Ammon's horn (tissue), 1 donor: ENCODE measurements at places on chromosomes 5 and 9.

GRCh38 chr5:122391621-122392020 is 79.6 kb downstream of the SNCAIP start:
- no peak for DNase-seq

DNA sequence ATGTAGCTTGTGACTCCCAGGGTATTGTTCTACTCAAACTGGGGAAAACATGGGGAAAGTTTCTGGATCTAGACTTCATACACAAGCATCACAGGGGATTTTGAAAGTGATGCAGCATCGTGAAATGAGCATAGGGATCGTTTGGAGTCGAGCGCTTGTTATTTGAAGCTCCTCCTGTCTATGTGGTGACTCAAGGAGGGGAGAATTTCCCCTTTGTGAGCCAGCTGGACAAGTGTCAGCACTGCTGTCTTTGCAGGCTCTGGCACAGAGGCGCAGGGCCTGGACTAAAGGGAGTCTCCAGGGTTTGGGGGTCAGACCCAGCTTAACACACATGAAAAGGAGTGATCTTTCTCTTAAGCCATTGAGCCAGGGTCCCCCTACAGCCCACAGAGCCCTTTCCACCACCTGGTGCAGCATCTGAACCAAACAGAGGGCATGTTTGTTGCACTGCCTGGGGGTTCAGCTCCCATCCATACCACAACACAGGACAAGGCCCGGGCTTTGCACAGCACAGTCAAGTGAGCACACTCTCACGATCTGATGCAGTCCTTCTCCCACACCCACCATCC is 51.0 kb downstream of the IRF1 start:
- peak; percentile 61 for DNase-seq

DNA sequence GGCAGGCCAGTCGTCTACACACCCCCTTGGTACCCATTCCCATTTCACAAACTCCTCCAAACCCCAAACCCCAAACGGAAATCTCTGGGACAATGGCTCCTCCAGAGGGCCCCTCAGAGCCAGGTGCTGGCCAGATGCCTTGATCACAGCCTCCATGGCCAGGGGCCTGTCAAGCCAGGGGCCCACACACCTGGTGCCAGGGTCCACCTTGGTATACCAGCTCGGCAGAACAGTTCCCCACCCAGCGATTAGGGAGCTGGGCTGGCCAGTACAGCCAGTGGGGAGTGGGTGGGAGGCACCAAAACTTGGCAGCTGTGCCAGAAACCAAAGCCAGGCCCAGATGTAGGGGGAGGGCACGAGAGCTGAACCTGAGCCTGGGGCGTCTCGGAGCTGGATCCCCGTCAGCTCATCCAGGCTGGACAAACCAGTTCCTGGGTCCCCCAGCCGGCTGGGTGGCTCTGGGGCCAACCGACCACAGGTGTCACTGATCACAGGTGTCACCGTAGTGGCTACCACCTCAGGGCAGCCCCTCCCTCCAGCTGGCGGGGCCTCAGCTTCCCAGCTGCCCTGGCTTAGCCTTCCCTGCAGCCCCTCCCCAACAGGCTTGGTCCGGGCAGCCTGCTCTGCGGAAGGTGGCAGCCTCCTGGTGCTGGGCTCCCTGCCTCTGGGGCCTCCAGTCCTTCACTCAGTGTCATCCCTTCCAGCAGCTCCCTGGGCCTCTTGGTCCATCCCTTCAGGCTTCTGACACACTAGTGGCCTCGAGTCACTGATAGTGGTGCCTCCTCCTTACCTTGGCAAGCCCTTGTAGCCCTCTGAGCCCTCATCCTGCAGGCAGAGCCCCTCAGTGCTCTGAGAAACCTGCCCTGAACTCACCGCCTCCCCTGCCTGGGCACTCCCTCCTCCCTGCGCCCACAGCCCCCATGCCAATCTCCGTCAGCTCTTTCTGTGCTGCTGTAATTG is 6.6 kb upstream of the RMND5B start:
- no peak for DNase-seq

- DNase-seq = no peak
These were observed 291.4 kb upstream of the KLF4 start for GRCh38 chr9:107780960-107781359.

DNA sequence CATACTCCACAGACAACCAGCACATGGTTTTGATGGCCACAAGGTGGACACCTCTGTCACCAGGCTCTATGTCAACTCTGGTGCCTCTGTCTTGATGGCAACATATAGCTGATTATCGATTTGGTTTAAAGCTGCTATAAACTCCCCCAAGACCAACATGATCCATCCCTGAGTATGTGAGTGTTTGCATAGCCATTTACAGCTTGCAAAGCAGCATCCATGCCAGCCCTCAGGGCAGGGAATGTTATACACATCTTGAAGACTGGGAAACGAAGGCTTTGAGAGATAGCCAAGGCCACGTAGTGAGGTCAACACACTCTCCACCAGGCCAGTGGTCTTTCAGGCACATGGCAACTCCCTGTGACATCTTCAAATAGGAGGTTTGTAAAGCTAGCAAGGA is 40.3 kb upstream of the BRINP1 start:
- no peak for DNase-seq

DNA sequence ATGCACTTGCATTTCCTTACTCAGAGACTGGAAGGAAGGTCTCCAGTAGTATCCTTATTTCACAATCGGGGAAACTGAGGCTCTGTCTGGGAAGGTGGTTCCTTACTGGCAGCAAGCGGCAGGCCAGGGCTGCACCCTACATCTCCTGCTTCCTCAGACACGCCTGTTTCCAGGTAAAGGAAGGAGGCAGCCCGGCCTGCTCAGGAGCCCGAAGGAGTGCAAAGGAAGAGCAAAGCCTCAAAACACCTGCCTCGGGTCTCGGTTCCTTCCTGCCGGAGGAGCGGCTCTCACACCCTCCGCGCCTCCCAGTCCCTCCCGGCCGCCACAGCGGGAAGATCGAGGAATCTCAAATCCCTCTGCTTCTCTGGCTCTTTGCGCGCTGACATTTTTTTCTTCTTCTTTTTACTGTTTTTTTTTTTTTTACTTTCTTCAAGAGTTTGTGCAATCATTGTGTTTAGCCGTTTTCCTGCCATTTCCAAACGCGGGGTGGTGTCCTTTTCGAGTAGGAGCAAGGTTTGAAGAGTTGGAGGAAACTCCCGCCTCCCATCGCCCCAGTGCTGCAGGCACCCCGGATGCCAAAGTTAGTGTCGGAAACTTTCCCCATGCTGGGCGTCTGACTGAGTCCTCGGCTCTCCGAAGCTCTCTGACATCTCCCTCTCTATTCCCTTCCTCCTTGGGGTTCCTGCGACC is 1.0 kb downstream of the GGTA1 start:
- peak; percentile 35 for DNase-seq

- no peak for DNase-seq
These were observed 33.0 kb downstream of the CAMK2A start for GRCh38 chr5:150256410-150257064.

DNA sequence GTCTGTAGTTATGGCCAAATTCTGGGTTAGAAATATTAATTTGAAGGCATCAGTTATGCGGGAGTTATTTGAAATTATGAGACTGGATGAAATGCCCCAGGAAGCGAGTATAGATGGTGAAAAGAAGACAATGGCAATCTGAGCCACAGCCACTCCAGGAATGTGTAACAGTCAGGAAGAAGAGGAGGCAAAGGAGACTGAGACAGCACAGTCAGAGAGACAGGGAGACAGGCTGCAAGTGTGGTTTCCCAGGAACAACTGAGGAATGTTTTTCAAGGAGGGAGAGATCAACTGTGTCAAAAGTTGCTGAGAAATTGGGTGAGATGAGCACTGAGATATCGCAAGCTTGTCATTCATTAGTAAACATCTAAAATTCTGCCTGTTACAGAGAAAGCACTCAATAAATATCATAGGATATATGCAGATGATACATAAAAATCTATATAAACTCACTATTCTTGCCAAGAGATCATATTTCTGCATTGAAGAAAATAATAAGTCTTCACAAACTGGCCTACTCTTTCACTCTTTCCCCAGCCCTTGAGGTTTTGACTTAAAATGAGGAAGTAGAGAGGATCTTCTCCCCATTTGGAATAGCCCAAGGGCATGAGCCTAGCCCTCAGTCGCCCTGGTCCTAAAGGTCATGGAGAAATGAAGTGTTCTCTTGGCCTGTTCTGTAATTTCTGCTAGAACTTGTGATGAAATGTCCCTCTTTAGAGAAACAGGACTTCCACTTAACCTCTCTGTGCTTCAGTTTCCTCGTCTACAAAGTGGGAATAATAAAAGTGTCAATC is 48.5 kb upstream of the RLN1 start:
- DNase-seq = no peak

GRCh38 chr9:98162613-98163012 is 29.8 kb downstream of the CORO2A start:
- DNase-seq = no peak

DNA sequence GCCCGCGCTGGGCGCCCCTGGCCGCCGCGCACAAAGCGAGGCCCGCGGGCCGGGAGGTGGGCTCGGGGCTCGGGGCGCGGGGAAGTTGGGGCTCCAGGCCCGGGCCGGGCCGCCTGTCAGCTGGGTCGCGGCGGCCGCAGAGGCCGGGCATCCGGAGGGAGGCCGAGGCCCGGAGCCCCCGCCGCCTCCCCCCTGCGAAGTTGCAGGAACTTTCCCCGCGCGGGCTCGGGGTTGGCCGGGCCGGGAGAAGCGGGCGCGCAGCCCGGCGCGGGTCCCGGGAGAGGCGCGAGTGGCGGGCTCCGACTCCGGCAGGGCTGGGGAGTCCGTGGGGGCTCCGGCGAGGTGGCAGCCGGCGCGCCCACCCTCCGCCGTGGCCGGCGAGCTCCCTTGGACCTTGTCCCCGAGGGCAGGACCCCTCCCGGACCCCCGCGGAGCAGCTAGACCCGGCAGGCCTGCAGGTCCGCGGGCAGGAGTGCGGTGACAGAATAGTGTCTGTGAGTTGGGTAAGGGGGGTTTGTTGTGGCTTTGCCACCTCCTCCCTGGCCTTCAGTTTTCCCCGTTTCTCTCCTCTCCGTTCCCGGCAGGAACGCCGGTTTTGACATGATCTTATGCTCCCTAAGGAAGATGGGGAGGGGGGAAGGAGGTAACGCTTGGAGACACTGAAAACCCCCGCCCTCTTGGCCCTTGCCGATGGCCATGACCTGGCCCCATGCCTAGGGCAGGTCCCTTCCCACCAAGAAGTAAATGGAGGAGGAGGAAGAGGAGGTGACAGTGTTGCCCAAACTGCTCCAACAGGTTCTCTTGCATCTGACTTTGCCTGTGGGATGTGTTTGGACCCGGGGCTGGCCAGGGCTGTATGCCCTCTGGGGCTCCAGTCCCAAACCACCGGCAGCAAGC is 942 bp downstream of the PHF2 start:
- no peak for DNase-seq

- DNase-seq = no peak
These were observed 9.7 kb downstream of the FAXDC2 start for GRCh38 chr5:154840435-154841272.

DNA sequence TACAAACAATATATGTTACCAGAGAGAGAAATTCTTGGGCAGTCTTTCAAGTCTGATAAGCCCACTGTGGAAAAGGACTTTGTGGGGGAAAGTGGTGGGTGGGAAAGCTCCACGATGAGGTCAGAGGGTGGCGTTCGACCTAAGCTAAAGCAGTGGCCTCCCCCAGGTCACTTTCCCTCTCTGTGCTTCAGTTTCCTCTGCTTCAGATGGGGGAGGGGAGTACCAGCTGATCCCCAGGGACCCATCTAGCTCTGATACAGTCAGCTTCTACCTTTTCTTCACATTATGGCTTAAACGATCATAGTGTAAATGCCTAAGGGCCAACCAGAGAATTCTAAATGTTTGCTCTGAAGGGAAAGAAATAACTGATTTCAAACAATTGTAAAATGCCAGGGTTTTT is 36.6 kb upstream of the ARSB start:
- no peak for DNase-seq
